ENCODE measurements at places on chromosomes 3 and 15.

GRCh38 chr3:184656829-184657681 lies 54.8 kb downstream of the MAGEF1 start:
- no peak for DNase-seq

DNA sequence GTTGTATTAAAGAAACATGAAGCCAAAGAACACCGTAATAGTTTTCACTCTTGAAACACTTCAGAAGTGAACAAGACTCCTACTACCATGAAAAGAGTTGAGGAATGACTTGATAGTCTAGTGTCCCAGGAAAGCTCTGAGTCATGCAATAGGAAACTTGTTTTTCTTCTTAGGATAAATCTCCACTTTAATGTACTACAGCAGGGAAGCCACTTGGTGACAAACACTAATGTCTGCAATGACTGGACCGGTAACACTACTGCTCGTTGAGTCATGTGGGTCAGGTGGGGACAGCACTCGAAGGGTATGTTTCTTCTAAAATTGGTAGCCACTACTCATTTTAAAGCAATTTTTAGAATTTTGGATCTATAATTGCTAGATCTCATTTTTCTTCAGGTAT lies 291.7 kb upstream of the CNTN3 start:
- no peak for DNase-seq

- DNase-seq: no peak
Measured at GRCh38 chr3:60746695-60747416, 504.4 kb downstream of the FHIT start.

GRCh38 chr15:39283531-39283930 lies 297.3 kb upstream of the THBS1 start:
- no peak for DNase-seq

GRCh38 chr15:90343302-90343790 lies 8.7 kb upstream of the ZNF774 start:
- DNase-seq: no peak

GRCh38 chr3:9683426-9683825 lies 20.2 kb upstream of the CPNE9 start:
- no peak for DNase-seq

DNA sequence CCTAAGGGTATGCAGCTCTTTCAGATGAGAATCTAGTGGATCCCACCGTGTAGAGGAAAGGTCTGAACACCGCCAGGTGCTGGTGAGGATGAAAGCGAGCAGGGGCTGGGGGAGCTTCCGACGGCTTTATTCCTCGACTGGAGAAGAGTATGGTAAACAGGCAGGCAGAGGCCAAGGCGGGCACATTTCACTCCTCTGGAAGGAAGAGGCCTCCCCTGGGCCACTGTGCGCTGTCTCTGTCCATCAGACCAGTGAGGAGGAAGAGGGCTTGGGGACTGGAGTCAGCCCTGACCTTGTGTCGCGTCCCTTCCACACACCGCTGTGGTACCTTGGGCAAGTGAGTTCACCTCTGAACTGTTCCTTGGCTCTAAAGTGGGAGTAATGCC lies 4.2 kb downstream of the GHRL start:
- no peak for DNase-seq

- DNase-seq: no peak
Measured at GRCh38 chr15:68374168-68374745, 57.7 kb downstream of the ITGA11 start.

DNA sequence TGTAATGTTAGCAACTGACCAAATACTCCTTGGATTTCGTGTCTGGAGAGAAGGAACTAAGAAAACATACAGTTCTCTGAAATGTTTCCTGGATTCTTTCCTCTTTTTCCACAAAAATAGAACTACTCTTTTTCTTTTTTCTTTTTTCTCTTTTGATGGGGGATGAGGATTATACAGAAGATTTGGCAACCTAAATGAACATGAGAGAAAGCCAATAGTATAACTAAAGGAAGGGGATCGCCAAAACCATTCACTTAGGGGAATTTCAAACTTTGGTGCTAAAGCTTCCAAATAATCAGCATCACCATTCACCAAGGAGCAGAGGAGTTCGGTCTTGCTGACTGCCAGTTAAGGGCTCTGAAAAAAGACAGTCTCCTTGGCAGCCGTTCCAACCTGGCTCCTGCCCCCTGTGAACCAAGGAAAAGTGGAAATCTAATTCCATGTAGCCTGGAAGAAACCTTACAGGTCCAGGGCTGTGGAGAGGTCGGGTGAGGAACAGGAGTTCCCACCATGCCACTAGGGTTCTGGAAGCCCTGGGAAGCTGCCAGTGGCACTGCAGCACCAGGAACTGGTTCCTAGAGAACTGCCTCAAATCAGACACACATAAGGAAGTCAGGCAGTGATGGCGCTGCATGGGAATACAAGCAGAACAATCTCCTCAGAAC lies 176.9 kb downstream of the TNIK start:
- no peak for DNase-seq

- DNase-seq: no peak
Measured at GRCh38 chr15:59996298-59997041, 7.6 kb upstream of the FOXB1 start.

DNA sequence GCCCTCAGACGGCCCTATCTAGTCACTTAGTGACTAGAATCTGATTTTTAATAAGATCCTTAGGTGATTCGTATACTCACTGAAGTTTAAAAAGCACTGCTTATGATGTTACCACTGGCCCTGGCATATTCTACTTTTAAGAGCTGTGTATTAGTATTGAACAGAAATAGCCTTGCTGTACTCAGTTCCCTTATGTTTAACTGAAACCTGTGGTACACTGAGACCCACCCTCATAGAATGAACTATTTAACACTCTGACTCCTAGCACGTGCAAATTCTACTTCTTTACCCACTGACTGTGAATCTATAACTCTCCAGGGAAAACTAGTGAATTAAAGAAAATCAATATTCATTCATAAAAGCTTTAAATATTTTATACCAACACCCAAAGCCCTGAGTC lies 108.9 kb downstream of the CCNL1 start:
- DNase-seq: no peak

DNA sequence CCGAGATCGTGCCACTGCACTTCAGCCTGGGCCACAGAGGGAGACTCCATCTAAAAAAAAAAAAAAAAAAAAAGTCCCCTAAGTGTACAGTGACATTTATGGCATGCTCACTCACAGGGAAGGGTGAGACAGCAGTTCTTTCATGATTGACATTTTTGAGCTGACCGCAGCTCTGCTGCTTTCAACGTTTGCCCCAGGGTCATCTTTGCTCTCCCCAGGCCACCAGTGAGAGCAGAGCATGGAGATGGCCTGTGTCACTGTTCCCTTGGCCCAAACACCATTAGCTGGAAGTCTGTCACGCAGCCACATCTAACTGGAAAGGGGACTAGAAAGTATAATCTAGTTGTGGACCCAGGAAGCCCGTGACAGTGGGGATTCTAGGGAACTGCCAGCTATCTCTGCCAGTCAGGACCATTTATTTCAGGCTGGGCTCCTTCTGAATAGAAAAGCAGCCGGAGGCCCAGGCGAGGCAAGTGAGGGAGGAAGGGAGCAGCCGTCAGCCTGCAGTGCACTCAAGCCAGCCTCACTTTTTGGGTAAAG lies 193.4 kb upstream of the HES1 start:
- no peak for DNase-seq

- DNase-seq: no peak
Measured at GRCh38 chr3:71504250-71505036, 79.1 kb downstream of the FOXP1 start.

GRCh38 chr15:71080705-71081104 lies 34.6 kb upstream of the THSD4 start:
- DNase-seq: no peak

DNA sequence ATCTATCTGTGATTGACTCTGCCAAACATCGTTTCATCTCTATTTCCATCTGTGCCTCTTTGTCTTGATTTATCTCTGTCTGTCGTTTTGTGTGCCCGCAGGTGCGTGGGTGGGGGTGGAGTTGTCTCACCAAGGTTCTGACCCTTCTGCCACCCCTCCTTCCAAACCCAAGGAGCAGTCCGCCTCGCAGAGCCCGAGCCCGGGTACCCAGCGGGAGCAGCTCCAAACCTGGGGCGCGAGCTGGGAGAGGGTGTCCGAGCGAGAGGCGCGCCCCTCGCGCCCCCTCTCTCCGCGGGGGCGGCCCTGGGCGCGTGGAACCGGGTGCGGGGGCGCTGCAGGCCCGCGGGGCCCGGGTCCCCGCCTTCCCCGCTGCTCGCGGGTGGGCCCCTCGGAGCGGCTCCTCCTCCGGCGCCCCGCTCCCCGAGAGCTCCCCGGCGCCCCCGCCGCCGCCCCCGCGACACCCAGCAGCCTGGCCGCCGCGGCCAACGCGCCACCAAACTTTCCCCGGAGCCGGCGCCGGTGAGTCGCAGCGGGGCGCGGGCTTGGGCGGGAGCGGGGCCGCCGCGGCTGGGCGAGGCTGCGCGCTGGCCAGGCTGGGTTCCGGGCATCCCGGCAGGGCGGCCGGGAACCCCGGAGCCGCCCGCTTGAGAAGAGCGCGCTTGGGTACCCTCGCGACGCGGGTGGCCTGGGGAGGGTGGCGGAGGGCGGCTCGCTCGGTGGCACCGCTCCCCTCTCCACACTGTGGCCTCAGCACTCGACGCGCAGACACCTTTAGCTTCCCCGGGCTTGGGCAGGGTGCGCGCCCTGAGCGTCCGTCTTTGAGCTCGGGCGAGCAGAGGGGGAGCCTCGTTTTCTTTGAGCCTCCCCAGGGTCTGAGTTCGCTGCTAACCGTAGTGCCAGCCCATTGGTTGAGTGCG lies at the start of gene HRH1:
Gene HRH1 (plus strand): TSS at position 458 of the 917 bp plus-strand sequence. CDS start 104,545 bp downstream, outside the sequence.
- no peak for DNase-seq

- DNase-seq: no peak
Measured at GRCh38 chr15:80599359-80599758, 95.8 kb upstream of the ABHD17C start.

DNA sequence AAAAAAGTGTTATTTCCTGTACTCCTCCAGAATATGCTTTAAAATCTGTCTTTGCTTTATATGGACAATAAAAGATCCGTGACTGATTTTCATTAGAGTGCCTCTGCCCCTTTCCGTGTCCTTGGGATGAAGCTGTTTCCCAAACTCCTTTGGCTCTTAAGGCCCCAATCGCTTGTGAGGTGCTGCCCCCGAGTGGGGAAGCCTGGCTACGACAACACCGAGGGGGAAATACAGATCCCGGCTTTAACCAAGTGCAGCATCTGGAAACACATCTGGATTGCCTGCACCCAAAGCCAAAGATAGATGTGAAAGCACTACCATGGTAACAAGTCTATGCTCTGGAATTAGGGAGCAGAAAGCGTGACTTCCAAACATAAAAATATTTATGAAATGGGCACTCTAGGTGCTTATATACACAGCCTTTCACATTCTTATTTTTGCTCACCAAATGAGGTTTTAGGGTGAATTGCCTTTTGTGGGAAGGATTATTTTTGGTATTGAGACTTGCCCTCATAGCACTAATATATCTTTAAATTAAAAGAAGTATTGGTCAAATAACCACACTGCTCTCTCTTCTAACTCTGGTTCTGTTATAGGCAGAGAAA lies 40.6 kb upstream of the ADCY5 start:
- no peak for DNase-seq

- DNase-seq: no peak
Measured at GRCh38 chr3:28130836-28131235, 110.6 kb upstream of the CMC1 start.
